ENCODE measurements at places on chromosomes 12 and 14.

GRCh38 chr14:48398675-48399282 lies 723.4 kb upstream of the MDGA2 start:
- DNase-seq, result peak; percentile 3

GRCh38 chr14:91360490-91361232 lies 57.0 kb downstream of the CCDC88C start:
- DNase-seq, result no peak

GRCh38 chr12:47610686-47611252 lies 95.1 kb downstream of the RPAP3 start:
- DNase-seq, result no peak

- DNase-seq, result no peak
These were observed 331.9 kb upstream of the SOX5 start for GRCh38 chr12:24281341-24281740.

DNA sequence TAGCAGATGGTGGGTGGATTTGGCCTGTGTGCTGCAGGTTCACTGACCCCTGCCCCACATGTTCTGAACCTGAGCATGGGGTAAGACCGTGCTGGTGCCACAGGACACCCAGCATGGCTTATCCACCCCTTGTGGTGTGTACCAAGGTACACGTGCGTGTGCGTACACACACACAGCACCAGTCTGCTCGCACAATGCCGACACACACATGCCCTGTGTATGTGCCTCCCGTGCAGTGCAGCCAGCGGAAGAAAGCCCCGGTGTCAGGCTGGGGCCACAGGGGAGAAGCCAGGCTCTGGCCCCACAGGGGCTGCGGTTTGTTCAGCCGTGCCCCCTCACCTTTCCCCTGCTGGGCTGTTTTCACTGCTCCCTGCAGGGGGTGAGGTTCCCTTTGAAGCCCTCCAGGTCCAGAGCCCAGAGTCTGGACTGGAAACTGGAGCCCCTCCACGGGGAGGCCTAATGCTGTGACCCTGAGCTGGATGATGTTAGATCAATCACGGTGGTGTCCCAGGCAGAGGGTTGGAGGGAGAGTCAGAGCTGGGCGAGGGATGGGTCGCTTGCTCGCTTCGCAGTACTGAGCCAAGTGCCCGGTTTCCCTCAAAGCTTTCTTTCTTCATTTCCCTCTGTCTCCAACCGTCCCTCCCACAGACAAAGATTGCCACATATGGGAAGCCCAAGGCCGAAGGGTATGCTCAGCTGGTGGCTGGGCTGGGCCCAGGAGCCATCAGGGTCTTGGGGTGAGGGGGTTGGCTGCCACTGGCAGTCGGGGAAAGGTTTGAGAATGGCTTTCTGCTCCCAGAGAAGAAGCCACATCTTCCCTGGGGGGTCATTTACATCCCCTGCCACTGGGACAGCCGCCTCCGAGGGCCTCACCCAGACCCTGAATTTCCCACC lies 6.2 kb downstream of the DTX1 start:
- no peak for DNase-seq

GRCh38 chr14:102622262-102622885 lies 29.9 kb downstream of the RCOR1 start:
- no peak for DNase-seq

DNA sequence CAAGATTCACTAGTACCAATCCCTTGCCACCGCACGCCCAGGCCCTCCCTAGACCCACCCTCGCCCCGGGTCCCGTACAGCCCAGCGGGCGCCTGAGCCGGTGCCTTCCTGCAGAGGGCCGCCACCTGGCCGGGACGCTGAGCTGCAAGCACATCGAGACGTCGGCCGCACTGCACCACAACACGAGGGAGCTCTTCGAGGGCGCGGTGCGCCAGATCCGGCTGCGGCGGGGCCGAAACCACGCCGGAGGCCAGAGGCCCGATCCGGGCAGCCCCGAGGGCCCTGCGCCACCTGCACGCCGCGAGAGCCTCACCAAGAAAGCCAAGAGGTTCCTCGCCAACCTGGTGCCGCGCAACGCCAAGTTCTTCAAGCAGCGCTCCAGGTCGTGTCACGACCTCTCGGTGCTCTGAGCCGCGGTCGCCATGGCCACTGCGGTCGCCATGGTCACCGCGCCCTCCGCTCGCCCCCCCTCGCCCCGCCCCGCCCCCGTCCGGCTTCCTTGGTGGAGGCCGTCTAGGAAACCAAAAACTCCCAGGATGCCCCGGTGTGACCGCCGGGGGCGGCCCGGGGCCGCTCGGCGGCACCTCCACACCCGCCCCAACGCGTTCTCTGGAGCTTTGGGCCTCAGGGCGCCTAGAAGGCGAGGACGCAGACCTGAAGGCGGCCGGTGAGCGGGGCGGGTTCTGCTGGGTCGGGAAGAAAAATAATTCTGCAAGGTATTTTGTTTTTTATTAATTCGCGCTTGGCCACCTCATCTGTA lies 3.7 kb downstream of the REM2 start:
- peak; percentile 79 for DNase-seq
